ENCODE measurements at places on chromosomes 12 and 14.

DNA sequence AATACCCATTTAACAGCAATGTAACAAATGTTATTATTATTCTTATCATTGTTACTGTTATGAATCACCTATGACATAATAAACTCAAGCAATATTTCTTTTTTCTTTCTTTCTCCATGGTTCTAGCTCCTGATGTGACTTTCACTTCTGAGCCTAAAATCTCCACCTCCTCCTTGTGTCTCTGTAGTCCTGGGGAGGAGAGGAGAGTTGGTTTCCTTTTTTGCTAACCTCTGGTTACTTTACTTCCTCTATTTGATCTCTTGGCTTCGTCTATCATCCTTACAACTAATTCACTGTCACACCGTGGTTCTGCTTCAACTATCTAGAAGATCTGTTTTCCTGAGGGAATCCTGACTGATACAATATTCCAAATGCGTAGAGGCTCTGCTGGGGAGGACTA lies 456.6 kb downstream of the VRK1 start:
- DNase-seq = no peak
- H3K27ac ChIP-seq = no peak overlapping the region
- no peaks in the 10 kb centered on the region for H3K27me3 ChIP-seq
- no peak overlapping the region for H3K4me3 ChIP-seq
- H3K4me1 ChIP-seq = no peaks in the 10 kb centered on the region

GRCh38 chr12:31929027-31929526 lies 30.1 kb upstream of the RESF1 start:
- H3K36me3 ChIP-seq = no peaks in the 10 kb centered on the region
- no peak for DNase-seq
- H3K4me3 ChIP-seq = no peak overlapping the region
- H3K27ac ChIP-seq = no peak overlapping the region

- no peaks in the 10 kb centered on the region for H3K27me3 ChIP-seq
- no peak overlapping the region for H3K27ac ChIP-seq
- H3K4me1 ChIP-seq = peaks cover 23% of the 10 kb centered on the region
- DNase-seq = no peak
- no peak overlapping the region for H3K4me3 ChIP-seq
- H3K36me3 ChIP-seq = no peaks in the 10 kb centered on the region
These were observed 127.5 kb downstream of the SMOC1 start for GRCh38 chr14:70006699-70007098.

- no peaks in the 10 kb centered on the region for H3K27me3 ChIP-seq
- H3K36me3 ChIP-seq = no peaks in the 10 kb centered on the region
- no peak overlapping the region for H3K27ac ChIP-seq
- no peak for DNase-seq
These were observed 15.4 kb upstream of the ZNF641 start for GRCh38 chr12:48366131-48366530.

GRCh38 chr14:65686761-65687160 lies 274.2 kb downstream of the FUT8 start:
- no peaks in the 10 kb centered on the region for H3K4me1 ChIP-seq
- DNase-seq = no peak
- no peak overlapping the region for H3K27ac ChIP-seq
- no peak overlapping the region for H3K4me3 ChIP-seq
- H3K27me3 ChIP-seq = no peaks in the 10 kb centered on the region

GRCh38 chr14:104580961-104581360 lies 1.4 kb downstream of the C14orf180 start:
- peak; percentile 56 for DNase-seq
- H3K36me3 ChIP-seq = no peaks in the 10 kb centered on the region
- no peak overlapping the region for H3K27ac ChIP-seq
- no peaks in the 10 kb centered on the region for H3K27me3 ChIP-seq
- no peak overlapping the region for H3K4me3 ChIP-seq
- peaks cover 63% of the 10 kb centered on the region for H3K4me1 ChIP-seq

- H3K27me3 ChIP-seq = no peaks in the 10 kb centered on the region
- H3K4me1 ChIP-seq = no peaks in the 10 kb centered on the region
These were observed 298.9 kb downstream of the ITPR2 start for GRCh38 chr12:26534071-26534470.

Data from body of pancreas (tissue), 4 donors.